Activated naive CD4-positive, alpha-beta T cell treated with anti-CD3 and anti-CD28 coated beads, Interleukin-2, amount 50 U/mL, for 72 hours (primary cell): ENCODE measurements at places on chromosomes 4 and X.

GRCh38 chr4:159174645-159175084 lies 71.8 kb downstream of the RAPGEF2 start:
- no peak for DNase-seq

DNA sequence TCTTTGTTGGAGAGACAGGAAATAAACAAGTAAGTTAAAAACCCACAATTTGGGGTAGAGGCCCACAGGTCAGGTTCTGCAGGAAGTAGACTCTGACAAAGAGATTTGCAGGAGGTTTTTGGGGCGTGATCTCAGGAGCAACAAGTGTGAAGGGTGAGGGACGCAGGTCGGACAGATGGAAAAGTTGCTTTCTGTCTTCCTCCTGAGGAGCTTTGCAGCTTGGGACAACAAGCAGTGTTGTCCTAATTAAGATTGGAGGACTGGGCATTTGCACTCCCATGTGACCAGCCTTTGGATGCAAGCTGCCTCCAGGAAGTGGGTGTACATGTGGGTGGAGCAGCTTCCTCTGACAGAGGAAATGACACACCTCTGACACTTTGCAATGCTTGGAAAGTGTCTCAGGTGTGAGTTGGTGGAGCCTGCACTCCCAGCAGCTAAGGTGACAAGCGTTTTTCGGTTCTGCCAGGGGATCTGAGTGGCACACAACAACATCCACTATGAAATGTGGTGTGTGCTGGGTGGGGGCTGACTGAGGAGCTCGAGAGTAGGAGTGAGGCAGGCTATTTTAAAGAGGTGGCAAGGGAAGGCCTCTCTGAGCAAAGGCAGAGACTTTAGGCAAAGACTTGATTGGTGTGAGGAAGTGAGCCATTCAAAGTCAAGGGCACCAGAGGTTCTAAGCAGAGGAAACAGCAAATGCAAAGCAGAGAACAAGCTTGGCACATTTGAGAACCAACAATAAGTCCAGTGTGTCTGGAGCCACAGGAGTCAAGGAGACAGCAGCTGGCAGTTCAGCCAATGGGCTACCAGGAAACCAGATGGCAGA lies 339.8 kb upstream of the GATB start:
- peak; percentile 86 for DNase-seq

GRCh38 chr4:178241601-178242118 lies 799.4 kb upstream of the AGA start:
- no peak for DNase-seq

DNA sequence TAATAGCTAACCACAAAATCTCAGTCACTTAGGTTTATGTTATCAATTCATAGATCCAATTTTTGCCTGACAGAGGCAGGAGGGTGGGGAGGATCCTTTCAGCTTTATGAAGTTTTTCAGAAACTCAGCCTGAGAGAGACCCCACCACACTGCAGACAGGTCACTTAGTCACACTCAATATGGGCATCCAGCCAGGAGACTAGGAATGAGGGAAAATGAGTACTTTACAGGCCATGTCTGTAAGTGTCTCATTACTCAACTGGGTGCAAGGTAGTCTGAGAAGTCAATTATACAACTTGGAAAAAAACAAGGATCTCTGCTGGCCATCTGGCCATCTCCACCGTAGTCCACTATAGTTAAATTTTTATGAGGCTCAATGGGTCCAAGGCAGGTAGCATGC lies 365.9 kb downstream of the INPP4B start:
- no peak for DNase-seq

DNA sequence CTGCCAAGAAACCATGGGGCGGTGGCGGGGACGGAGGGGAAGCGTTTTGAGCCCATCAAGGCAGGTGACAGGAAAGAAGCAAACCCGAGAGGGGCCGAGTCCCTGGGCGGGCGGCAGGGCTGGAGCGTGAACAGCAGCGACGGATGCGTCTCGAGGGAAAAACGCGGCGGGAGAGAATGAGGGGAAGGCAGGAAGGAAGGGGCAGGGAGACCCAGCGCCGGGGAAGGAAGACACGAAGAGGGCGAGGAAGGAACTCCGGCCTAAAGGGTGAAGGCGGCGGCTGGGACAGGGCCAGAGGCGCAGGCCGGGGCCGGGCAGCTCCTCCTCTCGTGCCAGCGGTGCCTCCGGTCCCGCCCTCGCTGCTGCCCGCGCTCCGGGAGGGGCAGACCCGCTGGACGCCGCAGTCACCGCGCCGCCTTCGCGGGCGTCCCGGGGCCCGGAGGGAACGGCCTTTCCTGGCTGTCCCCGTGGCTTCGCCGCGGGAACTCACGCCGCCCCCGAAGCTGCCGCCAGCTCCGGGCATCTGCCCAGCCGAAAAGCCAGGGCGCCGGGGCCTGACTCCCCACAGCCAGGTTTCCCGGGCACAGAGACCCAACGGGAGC lies 751 bp upstream of the RGS12 start:
- no peak for DNase-seq

GRCh38 chr4:145828802-145829485 lies 109.7 kb downstream of the ZNF827 start:
- no peak for DNase-seq

DNA sequence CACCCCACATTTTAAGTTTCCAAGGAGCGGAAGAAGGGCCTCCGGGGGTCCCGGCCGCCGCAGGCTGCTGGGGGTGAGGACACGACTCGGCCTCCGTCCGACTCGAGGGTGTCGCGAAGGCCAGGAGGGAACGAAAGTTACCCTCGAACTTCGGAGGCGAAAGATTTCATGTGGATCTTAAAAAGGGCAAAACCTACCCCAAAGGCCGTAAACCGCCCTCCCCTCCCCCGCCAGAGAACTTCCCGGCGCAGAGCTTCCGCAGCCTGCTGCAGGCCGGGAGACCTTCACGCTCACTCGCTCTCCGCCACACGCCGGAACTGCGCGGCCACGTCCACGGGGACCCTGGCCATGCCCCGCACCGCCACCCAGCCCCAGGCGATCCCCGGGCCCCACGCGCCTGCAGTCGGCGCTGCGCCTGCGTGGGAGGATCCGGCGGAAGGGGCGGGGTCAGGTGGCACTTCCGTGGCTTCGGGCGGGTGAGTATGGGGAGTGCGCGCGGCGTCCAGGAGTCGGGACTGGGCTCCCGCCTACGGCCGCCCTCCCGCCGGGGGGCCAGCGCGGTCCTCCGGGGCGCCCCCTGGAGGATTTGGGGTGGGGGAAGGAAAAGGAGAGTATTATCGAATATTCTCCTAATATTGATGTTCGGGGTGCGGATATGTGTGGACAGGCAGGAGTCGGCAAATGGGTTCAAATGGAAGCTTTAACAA lies at the start of gene MMAA:
Gene MMAA (plus strand): TSS at position 454 of the 707 bp plus-strand sequence. CDS start 19,755 bp downstream, outside the sequence.
- DNase-seq, result peak; percentile 95

DNA sequence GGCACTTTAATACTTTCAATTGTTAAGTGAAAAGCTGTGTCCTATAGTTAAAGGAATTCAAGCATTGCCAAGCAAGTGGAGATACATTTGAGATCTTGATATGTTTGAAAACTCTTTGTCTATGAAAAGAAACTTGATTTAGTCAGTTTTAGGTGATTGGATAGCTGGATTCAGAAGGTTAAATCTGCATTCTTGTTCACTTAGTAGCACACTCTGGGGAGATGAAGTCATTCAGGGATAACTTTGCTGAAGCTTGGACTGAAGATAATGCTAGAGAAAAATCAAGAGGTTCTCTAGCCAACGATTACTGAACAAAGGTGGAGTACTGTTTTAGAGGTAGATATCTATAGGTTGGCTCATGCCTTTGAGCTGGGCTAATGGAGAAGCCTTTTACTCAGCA lies 90.6 kb downstream of the DCAF8L2 start:
- DNase-seq, result no peak

DNA sequence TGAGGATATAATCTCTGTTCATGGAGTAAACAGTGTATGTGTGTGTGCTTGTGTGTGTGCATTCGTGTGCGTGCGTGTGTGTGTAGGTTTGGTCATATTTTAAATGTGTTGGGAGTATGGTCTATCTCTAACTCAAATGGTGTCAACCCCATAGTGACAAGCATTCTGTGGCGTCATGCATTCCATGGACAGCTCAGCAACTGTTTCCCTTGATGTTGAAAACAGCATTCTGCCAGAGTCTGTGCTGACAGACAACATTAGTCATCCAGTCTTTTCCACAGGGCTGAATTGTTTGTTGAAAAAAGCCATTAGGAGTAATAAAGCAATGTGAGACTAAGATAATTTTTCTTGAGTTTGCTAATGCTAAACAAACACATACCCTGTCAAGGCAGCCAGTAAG lies 706.6 kb downstream of the PCDH19 start:
- DNase-seq, result no peak

GRCh38 chr4:157978680-157979361 lies 194.0 kb downstream of the GASK1B start:
- DNase-seq, result no peak

DNA sequence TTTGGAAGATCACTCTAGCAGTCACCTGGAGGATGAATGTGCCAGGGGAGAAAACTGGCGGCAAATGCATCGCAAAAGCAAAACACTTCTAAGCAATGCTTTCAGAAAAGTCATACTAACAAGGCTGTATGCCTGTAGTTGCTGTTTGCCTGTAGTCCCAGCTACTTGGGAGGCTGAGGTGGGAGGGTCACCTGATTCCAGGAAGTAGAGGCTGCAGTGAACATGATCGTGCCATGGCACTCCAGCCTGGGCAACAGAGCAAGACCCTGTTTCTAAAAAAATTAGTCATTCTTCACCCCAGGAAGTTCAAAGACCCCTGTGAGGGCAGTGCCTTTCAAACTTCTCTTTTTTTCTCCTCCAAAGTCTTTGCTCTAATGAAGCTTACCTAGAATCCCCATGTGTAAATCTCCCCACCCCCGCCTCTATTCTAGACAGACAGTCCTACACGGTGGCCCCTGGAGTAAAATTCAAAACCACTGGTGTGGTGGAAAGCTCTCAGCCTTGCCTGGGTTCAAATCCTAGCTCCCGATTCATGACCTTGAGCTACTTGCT lies 5.5 kb downstream of the SOWAHD start:
- DNase-seq, result no peak

DNA sequence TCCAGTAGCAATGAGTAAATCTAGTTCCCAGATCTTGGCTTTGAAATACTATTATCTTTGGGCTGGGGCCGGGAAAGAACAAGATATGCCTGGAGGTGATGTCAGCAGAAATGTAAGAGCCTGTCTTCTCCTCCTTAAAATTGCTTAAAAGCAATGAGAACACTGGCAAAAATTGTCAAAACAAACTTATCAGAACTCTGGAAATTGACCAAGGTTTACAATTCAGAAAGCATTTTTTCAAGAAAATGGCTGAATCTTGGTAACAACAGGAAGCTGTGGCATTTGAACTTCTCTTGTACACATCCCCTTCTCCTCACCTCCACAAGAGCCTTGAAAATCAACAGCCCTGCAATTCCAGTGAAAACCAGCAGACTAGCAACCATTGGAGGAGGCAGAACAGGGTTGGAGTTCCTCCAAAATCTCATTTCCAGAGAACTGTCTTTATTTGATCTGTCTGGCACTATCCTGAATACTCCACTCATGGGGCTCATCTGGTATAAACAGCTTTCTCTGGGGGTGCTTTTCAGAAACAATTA lies 13.5 kb downstream of the TIMP1 start:
- no peak for DNase-seq
